ENCODE measurements at places on chromosomes 3 and 15.

- no peak for DNase-seq
Observed at GRCh38 chr15:52104532-52105004, 8.0 kb downstream of the BCL2L10 start.

DNA sequence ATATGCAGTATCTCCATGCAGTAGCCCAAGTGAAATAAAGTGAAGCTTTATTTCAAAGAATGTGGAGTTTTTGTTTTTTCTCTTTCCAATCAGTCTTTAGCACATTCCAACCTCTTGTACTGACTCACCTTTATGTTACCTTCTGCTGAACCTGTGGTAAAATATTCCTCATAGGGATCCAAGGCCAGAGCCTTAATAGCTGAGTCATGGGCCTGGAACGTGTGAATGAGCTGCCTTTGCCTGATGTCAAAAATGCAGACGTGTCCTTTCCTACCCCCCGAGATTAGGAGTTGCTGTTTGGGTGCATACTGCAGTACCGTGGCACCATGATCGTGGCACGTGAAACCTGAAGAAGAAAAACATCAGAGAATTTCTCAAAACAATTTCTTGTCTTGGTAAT is 108.5 kb downstream of the GLDN start:
- no peak for DNase-seq

DNA sequence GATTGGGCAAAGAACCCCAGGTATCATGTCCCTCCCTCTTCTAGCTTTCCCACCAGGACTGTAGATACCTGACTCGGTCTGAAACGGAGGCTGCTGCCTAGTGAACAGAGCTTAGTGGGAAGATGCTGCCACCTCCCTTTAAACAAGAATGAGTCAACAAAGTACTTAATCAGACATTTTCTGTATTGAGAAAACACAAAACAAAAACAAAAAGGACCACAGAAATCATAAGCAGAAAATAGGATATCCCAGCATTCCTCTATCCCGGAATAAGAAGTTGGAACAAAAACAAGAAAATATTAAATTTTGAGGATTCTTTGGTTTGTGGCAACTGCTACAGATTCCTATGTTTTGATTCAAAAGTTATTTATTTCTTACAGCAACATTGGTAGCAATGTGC is 51.7 kb upstream of the COL8A1 start:
- no peak for DNase-seq

- no peak for DNase-seq
Observed at GRCh38 chr15:98067339-98067738, 106.8 kb downstream of the ARRDC4 start.

DNA sequence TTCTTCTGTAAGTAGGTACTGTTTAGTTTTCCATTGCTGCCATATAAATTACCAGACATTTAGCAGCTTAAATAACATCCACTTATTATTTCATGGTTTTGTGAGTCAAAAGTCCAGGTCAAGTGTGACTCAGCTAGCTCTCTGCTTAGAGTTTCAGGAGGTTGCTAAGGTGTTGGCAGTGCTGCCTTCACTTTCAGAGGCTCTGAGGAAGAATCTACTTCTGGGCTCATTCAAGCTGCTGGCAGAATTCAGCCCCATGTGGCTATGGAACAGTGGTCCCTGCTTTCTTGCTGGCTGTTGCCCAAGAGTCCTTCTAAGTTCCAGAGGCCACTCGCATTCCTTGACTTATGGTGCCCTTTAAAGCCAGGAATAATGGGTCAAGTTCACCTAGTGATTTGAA is 4.5 kb downstream of the CFAP44 start:
- DNase-seq: no peak

DNA sequence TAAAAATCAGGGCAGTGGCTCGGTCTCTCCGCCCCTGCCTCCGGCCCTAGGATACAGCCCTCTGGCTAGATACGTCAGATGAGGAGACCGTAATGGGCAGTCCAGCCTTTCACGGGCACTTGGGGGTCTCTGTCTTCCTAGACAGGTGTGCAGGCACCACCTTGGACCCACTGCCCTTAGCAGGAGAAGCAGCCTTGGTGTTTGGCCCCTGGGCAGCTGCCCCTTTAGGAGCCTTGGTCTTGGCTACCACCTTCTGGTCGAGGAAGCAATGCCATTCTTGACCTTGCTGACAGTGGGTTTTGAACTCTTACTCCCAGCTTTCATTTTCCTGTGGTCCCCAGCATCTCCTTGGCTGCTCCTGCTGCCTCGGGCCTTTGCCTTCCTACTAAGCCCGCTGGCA is 149.7 kb upstream of the FRMD4B start:
- no peak for DNase-seq

DNA sequence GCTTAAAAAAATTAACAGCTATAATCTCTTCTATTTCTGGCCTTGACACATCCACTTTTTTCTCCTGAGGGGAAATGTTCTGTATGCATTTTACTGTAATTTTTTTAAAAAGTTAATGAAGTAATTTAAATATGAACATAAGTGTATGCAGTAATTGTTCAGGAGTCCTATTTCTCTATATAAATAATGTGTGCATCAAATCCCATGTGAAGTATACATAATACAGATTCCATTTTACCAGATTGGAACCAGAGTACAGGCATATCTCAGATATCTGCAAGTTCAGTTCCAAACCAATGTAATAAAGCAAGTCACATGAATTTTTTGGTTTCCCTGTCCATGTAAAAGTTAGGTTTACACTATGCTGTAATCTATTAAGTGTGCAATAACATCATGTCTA is 26.6 kb downstream of the CCPG1 start:
- DNase-seq: no peak

- no peak for DNase-seq
Observed at GRCh38 chr3:38655708-38656300, 6.3 kb upstream of the SCN5A start.

- DNase-seq: no peak
Observed at GRCh38 chr3:166478356-166478755, 641.1 kb upstream of the BCHE start.

- no peak for DNase-seq
Observed at GRCh38 chr3:154244644-154245043, 79.6 kb downstream of the DHX36 start.

GRCh38 chr3:141402476-141403171 is 34.3 kb downstream of the ZBTB38 start:
- DNase-seq: peak; percentile 30

- no peak for DNase-seq
Observed at GRCh38 chr3:117463276-117464115, 753.9 kb downstream of the TUSC7 start.
